ENCODE measurements at places on chromosomes 5 and 9.

- no peak for DNase-seq
Measured at GRCh38 chr5:171299851-171300250, 9.2 kb upstream of the TLX3 start.

DNA sequence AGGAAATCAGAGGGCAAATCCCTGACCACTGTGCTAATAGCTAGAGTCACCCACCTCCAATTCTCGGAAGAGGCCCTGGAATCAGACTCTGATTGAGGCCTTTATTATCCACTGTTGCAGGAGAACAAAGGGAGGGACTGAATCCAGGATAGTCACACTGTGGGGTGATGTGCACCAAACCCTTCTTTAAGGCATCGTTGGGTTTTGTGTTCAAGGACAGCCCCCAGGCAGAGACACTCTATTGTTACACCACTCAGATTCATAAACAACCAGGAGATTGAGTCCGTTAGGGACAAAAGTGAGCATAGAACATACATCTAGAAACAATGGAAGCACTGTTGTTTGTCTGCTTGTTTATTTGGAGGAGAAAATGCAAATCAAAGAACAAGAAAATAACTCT lies 124.6 kb upstream of the TBCA start:
- DNase-seq, result no peak

DNA sequence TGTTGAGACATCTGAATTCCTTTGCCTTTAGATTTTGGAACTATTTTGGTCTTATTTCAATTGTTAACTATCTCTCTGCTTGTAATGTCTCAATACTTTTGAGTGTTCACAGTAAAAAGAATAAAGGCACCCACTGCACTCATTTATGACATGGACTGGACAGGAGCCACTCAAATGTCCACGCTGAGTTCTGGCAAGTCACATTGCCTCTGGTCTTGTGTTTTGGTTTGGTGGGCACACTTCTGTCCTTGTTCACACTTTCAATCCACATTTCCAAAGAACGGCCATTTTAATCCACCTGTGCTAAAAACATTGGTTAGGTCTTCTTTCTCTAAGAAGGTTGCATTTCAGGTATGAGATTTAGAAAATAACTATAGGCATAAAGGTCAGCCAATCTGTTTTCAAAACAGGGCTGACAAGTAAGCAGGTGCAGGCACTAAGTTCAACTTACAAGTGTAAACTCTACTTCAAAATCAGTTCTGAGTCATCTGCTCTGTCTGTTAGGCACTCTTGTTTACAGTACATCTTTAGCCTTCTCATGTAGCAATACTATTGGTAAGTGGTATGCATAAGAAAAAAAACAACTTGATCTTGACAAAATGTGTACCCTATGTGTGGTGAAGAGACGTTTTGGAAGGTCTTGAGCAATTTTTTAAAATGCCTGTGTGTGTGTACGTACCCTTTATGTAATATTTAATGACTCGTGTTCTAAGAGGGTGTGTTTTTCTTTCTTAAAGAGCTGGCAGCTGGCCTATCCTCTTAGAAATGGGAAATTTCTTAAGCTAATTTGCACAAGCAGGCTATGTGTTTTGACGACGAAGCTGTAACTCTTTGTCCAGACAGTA lies 31.5 kb upstream of the ZFAND5 start:
- no peak for DNase-seq

GRCh38 chr5:95794070-95794516 lies 28.4 kb downstream of the GLRX start:
- DNase-seq, result no peak

GRCh38 chr5:44334622-44335021 lies 54.6 kb downstream of the FGF10 start:
- no peak for DNase-seq
